ENCODE measurements at places on chromosomes 12 and 14.

DNA sequence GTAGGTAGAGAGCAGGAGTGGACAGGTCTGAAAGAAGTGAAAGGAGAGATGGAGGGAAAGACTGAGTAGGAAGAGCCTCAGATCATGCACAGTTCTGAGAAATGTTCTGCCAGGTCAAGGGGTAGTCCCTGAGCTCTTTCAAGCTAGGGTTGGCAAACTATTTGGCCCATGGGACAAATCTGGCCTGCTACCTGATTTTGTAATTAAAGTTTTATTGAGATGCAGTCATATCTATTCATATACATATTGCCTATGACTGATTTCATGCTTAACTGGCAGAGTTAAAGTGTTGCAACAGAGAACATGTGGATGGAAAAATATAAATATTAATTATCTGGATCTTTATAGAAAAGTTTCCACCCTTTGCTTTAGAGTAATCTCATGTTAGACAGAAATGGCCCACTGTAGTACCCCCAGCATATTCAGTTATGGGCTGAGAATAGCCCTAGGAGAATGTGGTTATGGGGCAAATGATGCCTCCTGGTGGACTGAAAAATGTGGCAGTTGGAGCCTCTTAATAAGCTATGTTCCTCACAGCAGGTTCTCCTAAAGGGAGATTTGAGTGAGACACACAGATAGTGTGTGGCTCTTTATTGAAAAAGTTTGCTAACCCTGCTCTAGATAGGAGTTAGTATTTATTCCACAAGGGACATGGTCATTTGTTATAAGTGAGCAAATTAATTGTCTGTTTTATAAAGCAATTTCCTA, 476.9 kb downstream of the LRIG3 start:
- no peak for DNase-seq

- DNase-seq = no peak
Measured at GRCh38 chr14:39232554-39233415, 930 bp upstream of the MIA2 start.

- DNase-seq = no peak
Measured at GRCh38 chr12:53999559-54000115, 324 bp upstream of the HOXC9 start.

- no peak for DNase-seq
Measured at GRCh38 chr12:66361703-66362102, 59.4 kb downstream of the HELB start.

GRCh38 chr12:25283006-25283405, 32.3 kb upstream of the KRAS start:
- DNase-seq = no peak

GRCh38 chr14:50520947-50521815, 11.2 kb downstream of the MAP4K5 start:
- no peak for DNase-seq

- DNase-seq = no peak
Measured at GRCh38 chr12:91289906-91290305, 107.3 kb upstream of the DCN start.

DNA sequence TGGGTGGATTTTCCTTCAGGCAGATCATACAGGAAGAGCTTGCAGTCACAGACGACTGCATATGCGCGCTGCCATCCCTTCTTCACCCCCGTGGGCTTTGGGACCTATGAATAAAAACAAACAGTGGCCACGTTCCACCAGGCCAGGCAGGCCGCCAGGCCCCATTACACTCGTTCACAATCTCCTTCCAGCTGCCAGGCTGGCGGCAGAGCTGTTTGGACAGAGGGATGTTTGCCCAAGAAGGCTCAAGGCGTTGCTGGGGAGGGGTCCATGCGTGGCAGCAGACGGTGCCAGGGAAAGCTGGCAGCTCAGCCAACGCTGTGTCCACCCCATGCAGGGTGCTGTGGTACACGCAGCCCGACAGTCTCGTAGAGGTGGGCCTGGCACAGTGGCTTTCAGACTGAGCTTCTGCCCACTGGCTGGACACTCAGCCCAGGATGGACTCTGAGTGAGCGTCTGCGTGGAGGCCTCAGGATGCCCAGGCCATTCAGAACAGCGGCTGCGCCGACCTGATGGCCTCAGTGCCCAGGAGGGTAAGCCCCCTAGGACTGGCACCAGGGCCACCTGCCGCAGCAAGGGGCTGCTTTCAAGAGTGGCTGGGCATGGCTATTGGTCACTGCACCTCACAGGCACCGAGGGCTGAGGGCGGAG, 27.5 kb downstream of the AMN start:
- DNase-seq = peak; percentile 80

GRCh38 chr14:89589400-89590118, 172.5 kb upstream of the FOXN3 start:
- DNase-seq = no peak

- no peak for DNase-seq
Measured at GRCh38 chr12:52797529-52797894, 1.6 kb upstream of the KRT3 start.

- no peak for DNase-seq
Measured at GRCh38 chr14:24694680-24695079, 60.7 kb upstream of the GZMB start.

DNA sequence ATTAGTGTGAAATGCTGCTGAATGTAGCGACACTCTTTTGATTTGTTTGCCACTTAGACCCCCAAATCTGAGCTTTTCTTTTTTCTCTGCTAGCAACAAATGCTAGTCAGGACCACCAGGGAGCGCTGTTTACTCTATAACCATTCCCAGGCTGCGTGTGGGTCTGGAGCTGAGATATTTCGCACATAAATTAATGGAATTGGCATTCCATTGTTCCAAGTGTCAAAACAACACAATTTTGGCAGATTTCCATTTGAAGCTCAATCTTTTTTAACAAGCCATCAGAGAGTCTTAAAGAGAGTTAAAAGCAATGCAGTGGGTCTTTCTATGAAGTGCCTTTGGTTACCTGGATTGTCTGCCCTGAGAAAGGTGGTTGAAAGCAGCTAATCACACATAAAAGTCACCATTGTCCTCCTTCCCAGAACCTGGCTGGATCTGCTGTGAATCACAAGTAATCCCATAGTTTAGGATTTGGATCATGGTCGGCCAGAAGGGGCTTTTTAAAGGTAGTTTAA, 7.4 kb upstream of the TMEM132C start:
- no peak for DNase-seq

- DNase-seq = no peak
Measured at GRCh38 chr14:85093631-85094330, 436.2 kb upstream of the FLRT2 start.

GRCh38 chr14:96905065-96905464, 107.9 kb downstream of the VRK1 start:
- no peak for DNase-seq

All from nucleus accumbens (tissue), 56 donors.